ENCODE measurements at places on chromosomes 7 and 10.

- no peak for DNase-seq
Observed at GRCh38 chr10:9274206-9274755, 1219.8 kb downstream of the GATA3 start.

DNA sequence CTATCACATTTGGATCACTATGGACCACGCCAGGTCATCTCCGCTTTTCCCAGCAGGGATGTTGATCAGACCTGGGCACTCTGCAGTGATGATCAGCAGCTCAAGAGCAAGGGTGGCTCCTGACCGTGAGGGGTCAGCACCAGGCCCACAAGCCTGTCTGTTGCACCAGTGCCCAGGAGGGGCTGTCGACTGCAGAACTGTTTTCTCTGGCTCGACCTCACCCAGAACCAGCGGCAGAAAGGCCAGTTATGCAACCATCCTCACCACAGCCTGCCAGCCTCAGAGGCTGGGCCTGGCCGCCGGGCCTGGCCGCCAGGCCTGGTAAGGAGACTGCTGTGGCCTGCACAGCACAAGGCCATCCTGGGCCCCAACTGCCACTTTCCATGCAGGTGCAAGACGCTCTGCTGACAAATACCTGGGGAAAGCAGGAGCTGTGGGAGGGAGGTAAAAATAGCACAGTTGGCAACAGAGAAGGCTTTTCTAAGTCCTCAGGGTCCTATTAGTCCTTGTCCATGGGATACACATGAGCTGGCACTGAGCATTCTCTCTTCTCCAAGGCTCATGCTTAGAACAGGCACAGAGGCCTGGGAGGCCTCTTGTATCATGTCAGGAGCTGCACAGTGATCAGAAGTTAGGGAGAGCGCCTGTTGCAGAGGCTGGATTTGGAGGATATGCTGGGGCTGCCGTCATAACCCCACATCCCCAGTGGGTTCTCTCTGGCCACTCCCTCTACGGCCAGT is 17.5 kb downstream of the KCNMA1 start:
- DNase-seq: no peak

DNA sequence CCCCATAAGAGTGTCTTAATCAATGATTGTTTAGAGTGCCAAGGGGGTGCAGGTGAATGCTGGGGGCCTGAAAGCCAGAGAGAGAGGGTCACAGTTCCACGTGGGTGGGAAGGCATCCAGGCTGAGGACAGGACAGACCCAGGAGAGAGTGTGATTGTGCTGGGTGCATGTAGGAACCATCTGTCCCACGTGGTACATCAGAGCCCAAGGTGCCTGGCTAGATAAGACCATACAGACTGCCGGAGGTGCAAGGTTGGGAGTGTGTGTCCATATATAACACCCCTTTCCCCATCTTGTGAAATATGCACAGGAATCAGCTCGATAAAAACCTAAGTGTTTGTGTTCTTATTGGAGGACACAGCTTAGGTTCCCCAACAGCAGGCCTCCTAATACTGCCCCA is 85.5 kb downstream of the WIPF3 start:
- no peak for DNase-seq

DNA sequence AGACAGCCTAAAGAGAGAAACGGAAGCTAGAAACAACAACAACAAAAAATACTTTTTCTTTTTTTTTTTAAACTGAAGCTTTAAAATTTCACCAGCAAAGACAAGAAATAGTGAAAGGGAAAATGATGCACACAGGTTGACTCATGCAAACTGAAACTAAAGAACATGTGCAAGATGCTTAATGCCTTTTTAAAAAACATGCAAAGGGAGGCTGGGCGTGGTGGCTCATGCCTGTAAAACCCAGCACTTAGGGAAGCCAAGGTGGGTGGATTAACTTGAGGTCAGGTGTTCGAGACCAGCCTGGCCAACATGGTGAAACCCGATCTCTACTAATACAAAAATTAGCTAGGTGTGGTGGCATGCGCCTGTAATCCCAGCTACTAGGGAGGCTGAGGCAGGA is 15.1 kb upstream of the CUBN start:
- DNase-seq: no peak

DNA sequence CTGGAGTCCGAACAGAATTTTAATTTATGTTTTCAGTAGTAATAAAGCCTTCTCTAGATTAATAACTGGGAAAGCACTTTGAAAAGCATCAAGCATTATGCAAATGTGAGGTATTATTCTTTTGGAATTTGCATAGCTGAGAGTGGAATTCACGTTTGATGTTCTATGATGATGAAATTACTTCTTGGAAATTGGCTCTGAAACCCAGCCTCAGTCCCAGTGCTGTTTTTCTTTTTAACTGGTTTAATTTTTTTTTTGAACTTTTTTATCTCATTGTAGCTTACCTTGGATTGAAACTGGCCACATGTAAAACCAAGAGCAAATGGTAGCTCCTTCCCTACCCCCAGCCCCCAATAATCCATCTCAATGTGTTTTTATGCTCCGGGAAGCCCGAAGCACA is 1.2 kb downstream of the TBXAS1 start:
- no peak for DNase-seq

DNA sequence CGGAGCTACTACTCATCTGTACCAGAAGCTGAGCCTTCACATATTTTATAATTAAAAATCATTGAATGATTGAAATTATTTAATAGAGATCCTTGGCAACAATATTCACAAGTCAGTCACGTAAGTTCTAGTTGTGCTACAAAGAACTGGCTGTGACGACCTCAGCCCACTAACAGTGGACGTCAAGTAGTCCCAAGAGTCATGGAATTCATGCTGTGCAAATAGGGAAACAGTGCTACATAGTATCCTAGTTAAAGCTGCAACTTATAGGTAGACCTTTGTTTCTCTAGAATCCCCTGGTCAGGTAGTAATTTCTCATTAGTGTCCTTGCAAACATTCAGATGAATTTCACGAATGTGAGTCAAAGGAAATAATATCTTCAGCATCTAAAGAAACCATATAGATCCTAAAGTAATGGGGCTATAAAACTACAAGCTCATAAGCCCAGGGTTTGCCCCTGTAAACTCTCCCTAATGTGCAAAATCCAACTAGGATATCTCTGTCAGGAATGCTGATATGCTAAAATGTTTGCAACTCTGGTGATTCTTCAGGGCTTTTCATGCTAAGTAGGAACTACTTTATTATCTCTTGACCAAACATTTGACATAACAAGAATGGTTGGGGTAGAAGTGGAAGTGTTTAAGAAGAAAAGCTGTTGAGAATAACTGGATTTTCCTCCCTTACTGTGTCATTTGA is 31.2 kb downstream of the CFAP69 start:
- DNase-seq: no peak

- no peak for DNase-seq
Observed at GRCh38 chr10:57053530-57053929, 692.5 kb upstream of the ZWINT start.

DNA sequence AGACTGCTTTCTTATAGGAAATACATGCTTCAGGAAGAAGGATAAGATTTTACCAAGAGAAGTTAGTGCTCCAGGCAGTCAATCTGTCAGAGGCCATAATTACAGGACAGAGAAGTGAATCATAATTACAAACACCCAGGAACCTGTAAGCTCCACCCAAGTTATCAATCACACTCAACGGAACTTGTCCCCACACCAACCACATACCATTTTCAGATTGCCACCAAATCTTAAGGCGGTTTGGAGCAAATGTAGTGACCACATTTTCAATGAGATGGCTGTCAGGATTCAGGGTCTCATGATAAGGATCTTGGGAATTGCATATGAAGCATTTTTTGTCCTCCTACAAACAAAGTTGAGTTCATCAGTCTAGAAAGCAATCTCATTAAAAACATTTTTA is 4.8 kb downstream of the LAMB1 start:
- no peak for DNase-seq

DNA sequence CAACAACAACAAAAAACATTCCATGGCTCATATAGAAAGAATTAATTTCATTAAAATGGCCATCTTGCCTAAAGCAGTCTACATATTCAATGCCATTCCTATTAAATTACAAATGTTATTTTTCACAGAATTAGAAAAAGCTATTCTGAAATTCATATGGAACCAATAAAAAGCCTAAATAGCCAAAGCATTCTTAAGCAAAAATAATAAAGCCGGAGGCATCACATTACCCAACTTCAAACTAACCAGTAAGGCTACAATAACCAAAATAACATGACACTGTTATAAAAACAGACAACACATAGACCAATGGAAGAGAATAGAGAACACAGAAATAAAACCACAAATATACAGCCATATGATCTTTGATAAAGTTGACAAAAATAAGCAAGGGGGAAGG is 330.4 kb downstream of the KIF20B start:
- DNase-seq: no peak

- no peak for DNase-seq
Observed at GRCh38 chr10:87691506-87692070, 31.9 kb downstream of the PAPSS2 start.

DNA sequence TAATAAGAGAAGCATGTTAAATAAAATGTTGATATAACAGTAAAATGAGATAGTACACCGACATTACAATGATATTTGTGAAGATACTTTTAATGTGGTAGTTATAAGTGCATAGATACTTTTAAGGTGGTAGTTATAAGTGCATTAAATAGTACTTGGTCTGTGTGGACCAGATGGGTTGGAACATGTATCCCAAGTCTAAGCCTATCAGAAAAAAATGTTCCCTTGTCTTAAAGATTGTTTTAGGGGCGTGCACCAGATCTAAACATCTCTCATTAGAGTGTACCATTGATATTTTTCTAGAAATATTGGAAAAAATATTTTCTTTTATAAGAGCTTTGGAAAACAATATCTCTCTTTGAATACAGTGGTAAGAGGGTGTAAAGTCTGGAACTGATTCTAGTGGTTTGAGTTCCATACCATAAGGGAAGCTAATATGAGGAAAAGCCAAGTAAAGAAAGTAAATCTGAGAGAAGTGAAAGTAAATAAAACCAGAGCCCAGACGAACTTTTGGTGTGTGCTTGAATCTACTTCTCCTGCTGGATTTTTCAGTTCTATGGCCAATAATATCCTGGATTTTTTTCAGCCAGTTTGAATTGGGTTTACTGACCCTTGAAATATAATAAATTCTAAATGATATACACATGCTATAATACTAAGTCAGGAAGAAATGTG is 175.3 kb downstream of the MBL2 start:
- no peak for DNase-seq

DNA sequence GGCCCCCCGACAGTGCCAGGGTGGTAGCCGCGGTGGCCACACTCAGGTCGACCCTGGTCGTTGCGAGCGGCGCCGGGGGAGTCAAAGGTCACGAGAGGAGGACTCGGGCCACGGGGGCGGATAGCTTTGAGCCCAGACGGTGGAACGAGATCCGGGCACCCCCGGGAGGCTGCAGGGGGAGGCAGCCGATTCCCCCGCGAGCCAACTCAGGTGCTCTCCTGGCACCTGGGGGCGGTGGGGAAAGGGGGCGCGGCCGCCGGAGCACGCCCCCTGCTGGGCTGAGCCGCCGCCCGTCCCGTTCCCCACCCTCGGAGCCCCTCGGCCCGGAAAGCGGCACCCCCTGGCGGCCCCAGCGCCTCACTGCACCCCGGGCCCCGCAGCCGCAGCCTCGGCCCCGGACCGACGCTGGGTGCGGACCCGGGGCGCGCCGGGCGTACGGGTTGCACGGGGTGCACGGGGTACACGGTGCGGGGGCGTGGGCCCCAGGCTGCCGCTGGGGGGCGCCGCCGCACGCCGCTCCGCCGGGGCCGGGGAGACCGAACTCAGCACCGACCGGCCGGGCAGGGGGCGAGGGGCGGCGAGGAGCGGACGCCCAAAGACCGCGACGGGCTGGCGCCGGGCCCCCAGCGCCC is 521 bp upstream of the NYAP1 start:
- no peak for DNase-seq

DNA sequence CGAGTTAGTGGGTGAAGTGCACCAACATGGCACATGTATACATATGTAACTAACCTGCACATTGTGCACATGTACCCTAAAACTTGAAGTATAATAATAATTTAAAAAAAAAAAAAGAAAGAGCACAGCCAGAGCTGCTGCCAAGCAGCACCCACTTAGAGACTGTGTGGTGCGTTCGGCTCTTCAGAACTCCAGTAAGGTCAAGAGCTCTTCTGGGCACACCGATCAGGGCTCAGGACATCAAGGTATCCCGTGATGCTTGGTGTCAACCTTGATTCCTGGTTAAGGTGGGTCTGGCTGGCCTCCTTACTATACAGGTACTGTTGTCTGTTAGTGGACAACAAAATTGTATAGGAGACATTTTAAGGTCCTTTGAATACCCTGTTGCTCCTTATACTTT is 385.7 kb upstream of the AKR1E2 start:
- DNase-seq: no peak

DNA sequence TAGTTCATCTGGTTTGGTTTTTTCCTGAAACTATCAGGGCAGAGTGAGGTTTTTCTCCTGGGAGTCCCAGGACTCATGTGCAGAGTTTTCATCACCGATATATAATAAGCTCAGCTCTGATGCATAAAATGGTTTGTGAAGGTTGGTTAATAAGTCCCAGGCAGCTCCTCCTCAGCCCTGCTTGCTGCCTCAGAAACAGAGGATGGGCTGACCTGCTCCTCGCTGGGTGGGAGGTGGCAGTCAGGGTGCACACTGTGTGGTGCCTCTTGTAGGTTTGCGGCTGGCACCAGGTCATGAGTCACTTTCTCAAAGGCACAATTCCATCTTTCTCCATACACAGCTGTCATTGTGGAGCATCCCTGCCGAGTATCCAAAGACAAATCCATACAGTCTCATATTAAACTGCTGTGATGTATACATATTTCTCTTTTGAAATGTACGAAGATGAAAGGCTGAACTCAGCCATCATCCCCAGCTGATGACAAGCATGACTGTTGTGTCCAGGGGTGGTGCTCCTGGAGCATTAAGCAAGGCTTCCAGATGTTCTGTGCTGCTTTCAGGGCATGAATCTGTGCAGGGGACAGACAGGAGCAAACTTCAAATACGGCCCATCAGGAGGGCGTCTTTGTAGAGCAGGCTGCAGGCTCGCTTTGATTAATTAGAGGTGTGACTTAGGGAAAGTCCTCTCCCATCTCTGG is 125.7 kb upstream of the NPS start:
- no peak for DNase-seq

GRCh38 chr7:106116161-106116704 is 4.1 kb upstream of the SYPL1 start:
- no peak for DNase-seq

GRCh38 chr10:71573562-71574518 is 145.7 kb downstream of the C10orf105 start:
- no peak for DNase-seq

GRCh38 chr10:127071126-127071525 is 125.3 kb downstream of the INSYN2A start:
- no peak for DNase-seq

DNA sequence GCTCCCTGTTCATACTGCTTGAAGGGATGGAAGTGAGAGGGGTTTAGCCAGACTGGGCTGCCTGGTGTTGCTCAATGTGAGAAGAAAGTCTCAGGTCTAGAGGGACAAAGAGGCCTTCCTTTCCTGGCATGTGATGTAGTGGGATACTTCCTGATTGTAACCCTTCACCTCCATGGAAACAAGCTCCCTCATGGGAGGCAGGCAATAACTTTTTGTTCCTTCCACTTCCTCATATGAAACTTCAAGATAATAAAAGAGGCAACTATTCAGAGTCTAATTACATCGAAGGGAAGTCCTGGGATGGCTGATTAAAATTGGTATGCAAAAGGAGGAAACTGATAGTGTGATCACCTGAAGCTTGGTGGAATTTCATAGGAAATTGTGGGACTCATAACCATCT is 84.1 kb upstream of the ETV1 start:
- DNase-seq: no peak

Data from smooth muscle cell of the brain vasculature (primary cell).